Posterior vena cava (tissue), 2 donors: ENCODE measurements at places on chromosomes 13 and 19. TPM values are rescaled to one million over a fixed set of nuclear protein-coding genes. Genes with fewer than 3 reads are reported as not detected.
A peak's percentile ranks its signal among the peaks of the same experiment; 100 is the strongest.

DNA sequence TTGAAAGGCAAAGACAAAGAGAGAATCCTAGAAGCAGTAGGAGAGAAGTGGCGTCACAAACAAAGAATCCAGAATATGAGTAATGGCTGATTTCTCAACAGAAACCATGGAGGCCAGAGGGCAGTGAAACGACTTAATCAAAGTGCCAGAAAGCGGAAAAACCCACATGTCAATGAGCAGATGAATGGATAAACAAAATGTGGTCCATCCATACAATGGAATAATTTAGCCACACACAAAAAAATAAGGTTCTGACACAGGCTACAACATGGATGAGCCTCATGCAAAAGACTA is 52.2 kb upstream of the RANBP3 start:
- peak; percentile 1 for DNase-seq

Gene MISP3
- 1.4 TPM for total RNA-seq

DNA sequence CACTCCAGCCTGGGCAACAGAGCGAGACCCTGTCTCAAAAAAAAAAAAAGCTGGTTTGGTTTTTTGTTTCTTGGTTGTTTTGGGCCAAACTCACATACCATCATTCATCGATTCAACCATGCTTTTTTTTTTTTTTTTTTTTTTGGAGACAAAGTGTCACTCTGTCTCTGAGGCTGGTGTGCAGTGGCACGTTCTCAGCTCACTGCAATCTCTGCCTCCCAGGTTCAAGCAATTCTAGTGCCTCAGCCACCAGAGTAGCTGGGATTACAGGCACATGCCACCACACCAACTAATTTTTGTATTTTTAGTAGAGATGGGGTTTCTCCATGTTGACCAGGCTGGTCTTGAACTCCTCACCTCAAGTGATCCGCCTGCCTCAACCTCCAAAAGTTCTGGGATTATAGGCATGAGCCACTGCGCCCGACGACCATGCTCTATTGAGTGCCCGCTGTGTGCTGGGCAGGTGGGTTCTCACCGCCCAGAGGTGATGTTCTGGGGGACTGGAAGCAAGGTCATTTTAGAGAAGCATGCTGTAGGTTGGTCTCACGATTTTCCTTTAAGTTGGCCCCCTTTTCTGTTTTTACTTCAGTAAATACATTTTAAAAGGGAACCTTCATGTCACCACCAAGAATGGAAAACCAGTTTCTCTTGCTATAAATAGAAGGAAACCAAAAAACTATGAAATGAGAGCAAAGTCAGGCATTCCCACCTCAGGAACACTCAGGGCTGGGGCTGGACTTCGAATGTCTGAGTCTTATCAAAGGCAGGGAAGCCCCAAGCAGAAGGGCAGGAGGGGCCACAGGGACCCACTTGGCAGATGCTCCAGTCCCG is 8.3 kb upstream of the JUND start:
- no peak for DNase-seq

Gene DACH1
- total RNA-seq: 1.4 TPM

- DNase-seq: no peak
Measured at GRCh38 chr13:25065974-25066770, 29.8 kb upstream of the PABPC3 start.

Gene PEG3
- 9.9 TPM for total RNA-seq

GRCh38 chr13:96771486-96772367 is 222.5 kb downstream of the OXGR1 start:
- no peak for DNase-seq

Gene TNFSF9
- total RNA-seq: 0.42 TPM

Gene TEAD2
- 31.0 TPM for total RNA-seq

DNA sequence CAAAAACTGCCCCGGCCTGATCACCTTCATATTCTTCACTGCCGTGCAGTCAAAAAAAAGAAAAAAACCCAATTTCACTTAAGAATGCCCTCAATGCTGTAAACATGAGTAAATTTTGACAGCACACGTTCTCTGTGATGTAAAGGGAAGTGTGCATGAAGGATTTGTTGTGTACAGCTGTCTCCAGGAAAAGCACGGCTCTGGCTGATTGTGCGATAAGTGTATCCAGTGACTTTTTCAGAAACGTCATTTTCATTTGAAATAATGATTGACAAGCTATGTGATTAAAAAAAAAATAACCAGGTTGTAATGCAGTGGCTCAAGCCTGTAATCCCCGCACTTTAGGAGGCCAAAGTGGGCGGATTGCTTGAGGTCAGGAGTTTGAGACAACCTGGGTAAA is 39.6 kb downstream of the ANKRD10 start:
- DNase-seq: no peak

DNA sequence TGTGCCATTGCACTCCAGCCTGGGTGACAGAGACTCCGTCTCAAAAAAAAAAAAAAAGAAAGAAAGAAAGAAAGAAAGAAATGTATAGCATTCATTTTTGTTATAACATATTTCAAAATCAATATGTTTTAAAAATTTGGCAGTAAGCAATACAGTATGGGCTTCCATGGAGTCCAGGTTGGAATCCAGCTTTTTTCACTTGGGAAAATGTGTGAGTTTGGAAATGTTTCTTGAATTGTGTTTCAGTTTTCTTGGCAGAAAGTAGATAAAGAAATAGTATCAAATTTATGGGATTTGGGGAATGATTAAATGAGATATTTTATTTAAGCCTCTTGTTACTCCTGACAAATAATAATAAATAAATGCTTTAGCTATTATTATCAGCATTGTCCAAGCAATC is 225.6 kb downstream of the PCDH9 start:
- no peak for DNase-seq

Gene TINCR
- total RNA-seq: 0.43 TPM

Gene ZNF888
- total RNA-seq: 3.2 TPM

DNA sequence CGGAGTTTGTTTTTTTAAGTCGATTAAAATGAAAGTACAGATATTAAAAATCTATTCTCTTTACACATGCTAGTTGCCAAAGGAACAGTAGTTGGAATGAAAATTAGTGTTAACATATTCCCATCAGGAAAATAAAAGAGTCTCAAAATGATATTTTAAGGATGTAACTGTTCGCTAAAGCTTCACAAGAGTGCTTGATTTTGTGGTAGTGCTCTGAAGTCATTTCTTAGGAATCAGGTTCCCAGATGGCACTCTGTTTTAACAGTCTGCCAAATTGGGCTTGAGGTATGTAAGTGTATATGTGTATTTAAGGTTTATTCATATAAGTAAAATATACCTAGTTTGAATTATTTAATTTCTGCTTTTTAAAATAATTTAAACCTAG is 128.8 kb downstream of the LMO7 start:
- no peak for DNase-seq

Gene ATCAY
- not detected for total RNA-seq

DNA sequence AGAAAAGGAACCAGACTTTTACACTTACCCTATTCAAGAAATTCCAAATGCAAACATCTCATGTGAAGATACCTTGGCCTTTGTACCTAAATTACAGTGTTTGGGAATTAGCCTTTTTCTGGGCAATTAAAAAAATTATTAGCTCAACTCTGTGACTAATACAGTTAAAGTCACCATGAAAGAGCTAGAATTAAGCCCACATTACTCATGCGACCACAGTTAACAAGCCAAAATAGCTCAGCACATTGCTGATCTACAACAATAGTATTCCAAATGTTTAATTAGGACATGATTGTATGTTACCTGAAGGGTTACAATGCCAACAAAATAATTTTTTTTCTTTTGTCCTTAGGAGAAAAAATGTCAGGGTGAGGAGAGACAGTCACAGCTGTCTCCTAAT is 263.6 kb upstream of the GPC6 start:
- DNase-seq: no peak

GRCh38 chr19:3523361-3524077 is 15.5 kb upstream of the TEKTIP1 start:
- no peak for DNase-seq

DNA sequence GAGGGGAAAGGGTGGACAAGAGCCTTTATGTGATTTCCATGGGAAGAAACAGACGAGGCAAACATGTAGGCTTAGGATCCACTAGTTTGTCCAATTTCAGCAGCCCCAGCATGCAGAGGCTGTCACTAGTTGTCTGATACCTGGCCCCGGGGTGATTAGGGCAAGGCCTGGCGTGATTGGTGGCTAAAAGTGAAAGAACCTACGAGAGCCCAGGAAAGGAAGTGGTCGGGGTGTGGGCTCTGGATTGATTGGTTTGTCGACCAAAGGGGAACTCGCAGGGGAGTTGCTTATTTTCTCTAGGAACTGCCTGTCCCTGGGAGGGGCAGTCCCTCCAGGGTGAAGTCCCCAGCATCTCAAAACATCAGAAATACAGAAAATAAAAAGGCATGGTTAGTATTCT is 64.2 kb upstream of the UQCRFS1 start:
- DNase-seq: no peak

- no peak for DNase-seq
Measured at GRCh38 chr13:113152691-113152983, 5.8 kb upstream of the PROZ start.

Gene ZNF554
- total RNA-seq: 2.4 TPM

- no peak for DNase-seq
Measured at GRCh38 chr13:75636436-75637180, 478 bp downstream of the LMO7 start.

Gene FCHO1
- total RNA-seq: 2.1 TPM

- no peak for DNase-seq
Measured at GRCh38 chr19:495081-495401, 1.2 kb upstream of the MADCAM1 start.

Gene CFAP97D2
- not detected for total RNA-seq

GRCh38 chr13:49279112-49279511 is 31.4 kb downstream of the CDADC1 start:
- DNase-seq: no peak

DNA sequence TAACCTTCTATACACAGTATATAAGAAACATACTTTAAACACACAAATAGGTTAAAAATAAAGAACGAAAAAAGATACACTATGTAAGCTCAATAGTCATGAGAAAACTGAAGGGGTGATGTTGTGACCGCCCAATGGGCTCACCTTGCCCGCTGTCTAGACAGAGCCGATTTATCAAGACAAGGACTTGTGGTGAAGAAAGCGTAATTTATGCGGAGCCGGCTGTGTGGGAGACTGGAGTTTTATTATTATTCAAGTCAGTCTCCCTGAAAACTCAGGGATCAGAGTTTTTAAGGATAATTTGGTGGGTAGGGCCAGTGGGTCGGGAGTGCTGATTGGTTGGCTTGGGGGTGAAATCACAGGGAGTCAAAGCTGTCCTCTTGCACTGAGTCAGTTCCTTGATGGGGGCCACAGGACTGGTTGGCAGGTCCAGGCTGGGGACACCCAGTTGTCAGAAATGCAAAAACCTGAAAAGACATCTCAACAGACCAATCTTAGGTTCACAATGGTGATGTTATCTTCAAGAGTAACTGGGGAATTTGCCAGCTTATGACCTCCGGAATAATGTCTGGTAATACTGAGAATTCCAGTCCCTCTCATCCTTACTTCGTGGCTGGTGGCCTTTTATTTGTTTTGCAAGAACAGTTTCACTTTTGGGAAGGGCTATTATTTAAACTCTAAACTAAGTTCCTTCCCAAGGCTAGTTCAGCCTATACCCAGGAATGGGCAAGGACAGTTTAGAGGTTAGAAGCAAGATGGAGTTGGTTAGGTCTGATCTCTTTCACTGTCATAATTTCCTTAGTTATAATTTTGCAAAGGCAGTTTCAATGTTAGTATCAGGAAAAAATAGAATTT is 96.6 kb downstream of the UBL3 start:
- no peak for DNase-seq

Gene KLK10
- not detected for total RNA-seq

DNA sequence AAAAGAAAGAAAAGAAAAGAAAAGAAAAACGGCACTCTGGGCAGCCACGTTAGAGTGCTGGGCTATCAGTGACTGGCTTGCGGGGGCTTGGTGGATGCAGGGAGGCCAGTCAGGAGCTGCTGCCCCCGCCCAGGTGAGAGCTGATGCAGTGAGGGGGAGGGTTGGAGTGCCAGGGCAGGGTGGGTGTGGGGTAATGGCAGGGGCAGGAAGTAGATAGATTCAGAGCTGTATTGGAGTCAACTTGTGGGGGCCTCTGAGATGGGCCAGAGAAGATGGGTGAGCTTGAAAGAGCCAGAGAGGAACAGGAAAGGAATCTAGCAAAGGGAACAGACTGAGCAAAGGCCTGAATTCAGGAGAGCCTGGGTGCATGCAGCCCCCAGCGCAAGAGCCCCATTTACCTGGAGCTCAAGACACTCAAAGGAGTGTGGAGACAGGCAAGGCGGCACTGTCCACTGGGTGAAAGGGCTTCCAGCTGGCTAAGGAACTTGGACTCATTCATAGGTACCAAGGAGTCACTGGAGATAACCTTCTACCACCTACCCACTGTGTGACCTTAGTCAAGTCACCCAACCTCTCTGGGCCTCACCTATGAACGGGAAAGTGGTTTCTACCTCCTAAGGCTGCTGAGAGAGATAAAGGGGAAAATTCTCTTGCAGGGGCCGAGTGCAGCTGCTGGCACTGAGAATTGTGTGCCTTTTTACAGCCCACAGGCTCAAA is 20.2 kb downstream of the VSTM2B start:
- peak; percentile 64 for DNase-seq

- DNase-seq: peak; percentile 97
Measured at GRCh38 chr13:112587764-112588489, at the start of gene TUBGCP3. TSS of gene TUBGCP3 (minus strand) at chr13:112588153. CDS start at chr13:112587980, 173 bp downstream.

- no peak for DNase-seq
Measured at GRCh38 chr19:2727640-2727944, 6.4 kb upstream of the DIRAS1 start.

- DNase-seq: no peak
Measured at GRCh38 chr19:42330241-42330711, 4.8 kb downstream of the MEGF8 start.

- DNase-seq: no peak
Measured at GRCh38 chr19:5964816-5965565, 12.9 kb downstream of the RANBP3 start.

DNA sequence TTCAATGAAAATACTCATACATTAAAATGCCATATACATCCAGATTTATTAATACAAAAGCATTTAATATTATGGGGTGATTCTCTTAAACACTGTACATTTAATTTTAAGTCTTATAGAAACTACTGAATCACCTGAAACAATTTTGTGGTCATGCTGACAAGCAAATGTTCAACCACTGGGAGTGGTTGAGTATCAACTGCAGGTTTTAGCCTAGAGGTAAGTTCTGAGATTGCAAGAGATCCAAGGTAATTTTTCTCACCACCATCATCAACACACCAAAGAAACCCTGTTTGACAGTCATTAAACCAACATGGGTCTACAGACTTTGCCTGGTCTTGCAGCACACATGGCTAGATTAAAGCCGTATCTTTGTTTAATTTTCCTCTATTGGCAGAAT is 196.3 kb downstream of the LHFPL6 start:
- no peak for DNase-seq

- no peak for DNase-seq
Measured at GRCh38 chr19:45897261-45897812, 5.1 kb downstream of the MYPOP start.

DNA sequence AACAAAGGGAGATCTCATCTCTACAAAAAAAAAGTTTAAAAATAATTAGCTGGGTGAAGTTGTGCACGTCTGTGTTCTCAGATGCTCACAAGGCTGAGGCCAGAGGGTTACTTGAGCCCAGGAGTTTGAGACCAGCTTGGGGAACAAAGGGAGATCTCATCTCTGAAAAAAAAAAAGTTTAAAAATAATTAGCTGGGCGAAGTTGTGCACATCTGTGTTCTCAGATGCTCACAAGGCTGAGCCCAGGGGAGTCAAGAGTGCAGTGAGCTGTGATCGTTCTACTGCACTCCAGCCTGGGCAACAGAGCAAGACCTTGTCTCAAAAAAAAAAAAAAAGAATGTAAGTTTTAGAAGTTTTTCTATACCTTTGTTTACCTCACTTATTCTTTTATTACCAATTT is 127.3 kb downstream of the FGF9 start:
- no peak for DNase-seq

GRCh38 chr13:80894917-80895316 is 554.0 kb upstream of the SPRY2 start:
- DNase-seq: no peak

- no peak for DNase-seq
Measured at GRCh38 chr13:74068471-74068870, 65.7 kb downstream of the KLF12 start.
